ENCODE measurements at places on chromosomes 5 and 9.

GRCh38 chr5:23001120-23001519, 148.0 kb upstream of the CDH12 start:
- no peak for DNase-seq

GRCh38 chr5:32707418-32707997, 3.6 kb upstream of the NPR3 start:
- DNase-seq = no peak

DNA sequence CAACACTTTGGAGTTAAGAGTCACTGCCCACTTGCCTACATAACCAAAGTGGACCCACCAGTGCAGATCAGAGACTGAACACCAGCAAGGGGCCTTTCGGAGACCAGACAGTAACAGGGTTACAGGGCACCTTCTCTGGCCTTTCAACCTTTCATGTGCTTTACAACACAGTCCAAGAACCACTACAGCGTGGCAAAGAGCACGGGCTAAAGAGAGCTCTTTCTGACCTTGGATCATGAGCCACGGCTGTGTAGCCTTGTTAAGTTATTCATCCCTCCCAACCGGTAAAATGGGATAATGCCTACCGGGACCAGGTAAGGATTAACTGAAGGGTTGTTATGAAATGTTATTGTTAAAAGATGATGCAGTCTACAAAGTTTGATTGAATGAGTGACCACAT, 75.0 kb downstream of the TLE1 start:
- no peak for DNase-seq

DNA sequence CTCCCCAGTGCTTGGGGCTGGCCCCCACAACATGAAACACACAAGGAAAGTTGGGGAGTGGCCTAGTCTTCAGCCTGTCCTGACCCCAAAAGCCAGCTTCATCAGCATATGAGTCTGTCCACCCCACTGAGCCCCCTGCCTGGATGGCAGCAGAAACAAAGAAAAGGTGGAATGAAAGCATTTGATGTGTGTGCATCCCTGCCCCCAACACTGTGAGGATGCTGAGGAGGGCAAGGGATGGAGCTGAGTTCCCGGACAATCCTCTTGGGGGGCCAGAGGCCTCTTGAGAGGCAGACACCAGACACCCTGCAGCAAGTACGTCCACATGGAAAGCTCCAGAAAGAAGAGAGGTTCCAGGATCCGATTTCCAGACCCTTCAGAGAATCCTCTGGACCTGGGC, 113.5 kb upstream of the PPP1R26 start:
- no peak for DNase-seq

DNA sequence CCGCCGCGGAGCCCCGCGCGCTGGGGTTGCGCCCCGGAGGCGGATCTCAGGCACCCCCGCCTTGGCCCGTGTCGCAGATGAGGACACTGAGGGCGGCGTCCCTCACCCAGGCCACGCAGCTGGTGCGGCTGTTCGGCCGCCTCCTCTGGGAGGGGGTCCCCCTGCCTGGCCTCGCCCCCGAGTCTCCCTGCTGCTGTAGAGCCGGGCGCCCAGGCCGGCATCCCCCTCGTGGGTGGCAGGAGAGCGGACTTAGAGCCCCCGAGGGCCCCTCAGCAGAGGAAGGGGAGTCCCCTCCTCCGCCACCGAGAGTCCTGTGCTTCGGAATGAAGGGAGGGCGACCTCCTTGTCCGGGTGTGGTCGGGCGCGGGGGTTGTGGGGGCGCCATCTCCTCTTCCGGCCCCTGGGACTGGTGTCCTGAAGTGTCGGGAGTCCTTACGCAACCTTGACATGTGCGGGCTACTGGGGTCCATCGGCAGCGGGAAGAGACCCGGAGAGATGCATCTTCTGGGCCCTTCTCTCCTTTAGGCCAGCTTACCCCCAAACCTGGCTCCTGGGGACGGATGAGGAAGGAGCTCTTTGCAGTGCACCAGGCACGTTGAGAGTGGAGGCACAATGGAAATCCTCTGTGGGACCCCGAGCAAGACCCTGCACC, 11.7 kb upstream of the EXOSC2 start:
- DNase-seq = no peak

Measured in DMS79 (cell line).